Activated CD4-positive, alpha-beta T cell treated with anti-CD3 and anti-CD28 coated beads for 24 hours (primary cell): ENCODE measurements at places on chromosomes 1 and 21.

- DNase-seq = no peak
Measured at GRCh38 chr1:200037904-200038303, 10.4 kb downstream of the NR5A2 start.

GRCh38 chr1:203519053-203519840 is 25.3 kb downstream of the OPTC start:
- no peak for DNase-seq

- no peak for DNase-seq
Measured at GRCh38 chr1:156081917-156082308, 352 bp downstream of the MEX3A start.

DNA sequence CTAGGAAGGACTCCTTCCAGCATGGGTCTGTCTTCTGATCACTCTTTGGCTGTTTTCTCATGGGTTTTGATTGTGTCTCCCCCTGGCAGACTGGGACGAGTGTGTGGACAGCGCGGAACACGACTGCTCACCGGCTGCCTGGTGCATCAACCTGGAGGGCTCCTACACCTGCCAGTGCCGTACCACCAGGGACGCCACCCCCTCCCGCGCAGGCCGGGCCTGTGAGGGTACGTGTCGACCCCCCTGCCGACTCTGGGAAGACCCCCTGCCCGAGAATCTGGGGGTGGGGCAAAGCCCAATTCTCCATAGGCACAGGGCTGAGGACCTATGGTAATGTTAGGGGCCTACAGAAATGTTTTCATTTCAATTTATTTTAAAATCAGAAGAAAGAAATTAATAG is 38.4 kb downstream of the UMODL1 start:
- DNase-seq = no peak
